ENCODE measurements at places on chromosomes 16 and 17.

DNA sequence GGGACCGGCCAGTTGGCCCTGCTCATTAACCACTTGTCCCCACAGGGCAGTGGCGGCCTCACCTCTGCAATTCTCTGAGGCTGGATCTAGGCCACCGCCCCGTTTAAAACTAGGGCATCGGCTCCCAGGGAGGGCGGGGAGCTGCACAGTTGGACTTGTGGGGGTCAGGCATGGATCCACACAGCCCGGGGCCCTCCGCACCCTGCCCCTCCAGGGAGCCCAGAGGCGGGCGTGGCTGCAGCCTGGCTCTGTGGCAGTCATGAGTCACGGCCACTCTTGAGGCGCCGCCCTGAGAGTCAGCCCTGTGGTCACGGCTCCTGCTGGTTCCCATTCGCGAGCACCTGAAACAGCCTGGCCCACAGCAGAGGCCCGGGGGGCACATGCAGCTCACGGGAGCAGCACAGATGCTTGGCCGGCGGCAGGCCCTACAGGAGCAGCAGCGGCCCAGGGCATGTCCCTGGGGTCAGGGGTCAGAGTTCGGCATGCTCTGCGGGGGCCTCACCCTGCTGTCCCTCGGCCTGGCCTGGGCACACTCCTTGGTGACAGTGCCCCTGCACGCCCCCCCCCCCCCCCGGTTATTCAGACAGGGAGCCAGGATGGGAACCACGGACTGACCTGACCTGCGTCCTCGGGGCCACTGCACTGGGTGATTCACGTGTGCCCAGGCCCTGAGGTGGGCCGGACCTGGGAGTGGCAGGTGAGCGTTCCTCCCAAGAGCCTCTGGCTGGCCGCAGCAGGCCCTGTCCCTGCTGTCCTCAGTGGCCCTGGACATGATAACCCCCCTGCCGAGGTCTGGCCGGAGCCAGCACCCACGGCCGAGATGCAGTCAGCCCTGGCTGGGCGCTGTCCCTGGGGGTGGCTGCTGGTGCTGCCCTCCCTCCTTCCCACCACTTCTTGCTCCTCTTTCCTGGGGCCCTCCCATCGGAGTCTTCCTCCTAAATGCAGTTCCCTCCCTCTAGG is 8.2 kb downstream of the CAPN15 start:
- H3K4me1 ChIP-seq = peaks cover 17% of the 10 kb centered on the region
- H3K36me3 ChIP-seq = peaks cover 20% of the 10 kb centered on the region
- no peak overlapping the region for H3K27ac ChIP-seq
- no peak for DNase-seq
- no peak overlapping the region for H3K4me3 ChIP-seq
- no peaks in the 10 kb centered on the region for H3K27me3 ChIP-seq

- H3K4me1 ChIP-seq = no peaks in the 10 kb centered on the region
- H3K27ac ChIP-seq = no peak overlapping the region
- no peaks in the 10 kb centered on the region for H3K36me3 ChIP-seq
- H3K4me3 ChIP-seq = no peak overlapping the region
Measured at GRCh38 chr17:73323409-73324159, 11.8 kb upstream of the CDC42EP4 start.

GRCh38 chr17:65229621-65229995 is 92.4 kb downstream of the RGS9 start:
- H3K27ac ChIP-seq = no peak overlapping the region
- H3K4me1 ChIP-seq = peaks cover 29% of the 10 kb centered on the region
- H3K4me3 ChIP-seq = no peak overlapping the region
- H3K27me3 ChIP-seq = no peaks in the 10 kb centered on the region

DNA sequence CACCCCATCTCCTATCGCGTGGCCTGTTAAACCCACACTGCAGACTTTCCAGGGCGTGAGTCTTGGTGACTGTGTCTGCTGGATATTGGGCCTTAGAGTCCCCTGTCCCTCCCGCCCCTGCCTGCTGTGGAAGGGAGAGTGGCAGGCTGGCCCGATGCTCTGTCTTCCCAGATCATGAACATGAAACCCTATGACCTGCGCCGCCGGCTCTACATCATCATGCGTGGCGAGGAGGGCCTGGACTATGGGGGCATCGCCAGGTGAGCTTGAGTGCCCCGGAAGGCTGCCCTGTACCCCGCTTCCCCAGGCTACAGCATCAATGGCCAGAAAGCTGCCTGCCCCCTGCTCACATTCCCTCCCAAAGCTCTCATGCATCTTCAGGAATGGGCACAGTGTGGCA is 19.5 kb upstream of the CLEC18A start:
- no peak overlapping the region for H3K4me3 ChIP-seq
- H3K4me1 ChIP-seq = no peaks in the 10 kb centered on the region
- DNase-seq = no peak
- H3K36me3 ChIP-seq = peaks cover 68% of the 10 kb centered on the region
- no peak overlapping the region for H3K27ac ChIP-seq

- no peak for DNase-seq
- no peaks in the 10 kb centered on the region for H3K4me1 ChIP-seq
- H3K27me3 ChIP-seq = peaks cover 5% of the 10 kb centered on the region
- H3K36me3 ChIP-seq = no peaks in the 10 kb centered on the region
Measured at GRCh38 chr17:50605429-50605828, 29.3 kb upstream of the ABCC3 start.

GRCh38 chr16:19703172-19703889 is 14.7 kb downstream of the KNOP1 start:
- peaks cover 64% of the 10 kb centered on the region for H3K36me3 ChIP-seq
- DNase-seq = no peak

All from CD4-positive, alpha-beta T cell (primary cell).